ENCODE measurements at places on chromosomes 1 and 21. TPM values are rescaled to one million over a fixed set of nuclear protein-coding genes. Genes with fewer than 3 reads are reported as not detected.

Gene AMPD1
- total RNA-seq = not detected

Gene CEP104
- 17.4 TPM for total RNA-seq

Gene ANGPTL3
- total RNA-seq = not detected

Gene NTRK1
- total RNA-seq = 0.15 TPM

Data from A549 treated with AZD2906 at 1 μM for 4 hours (cell line).